Body of pancreas (tissue), 4 donors: ENCODE measurements at places on chromosomes 2 and 18.

DNA sequence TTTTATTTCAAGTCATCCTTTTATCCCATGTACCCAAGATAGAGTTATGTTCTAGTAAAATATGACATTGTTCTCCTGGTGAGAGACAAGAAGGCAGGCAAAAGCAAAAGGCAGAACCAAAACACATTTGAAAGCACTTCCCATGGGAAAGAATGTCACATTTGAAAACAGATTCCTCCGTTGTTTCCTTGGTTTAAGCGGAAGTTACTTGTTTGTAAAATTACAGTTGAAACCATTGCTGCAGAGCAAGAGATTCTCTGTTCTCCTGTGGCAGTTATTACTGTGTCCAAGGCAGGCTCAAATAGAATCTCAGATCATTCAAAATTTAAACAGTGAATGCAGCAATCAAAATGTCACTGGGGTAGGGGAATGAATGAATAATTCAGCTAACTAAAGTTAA, 149.6 kb downstream of the MTCL1 start:
- no peak for DNase-seq

DNA sequence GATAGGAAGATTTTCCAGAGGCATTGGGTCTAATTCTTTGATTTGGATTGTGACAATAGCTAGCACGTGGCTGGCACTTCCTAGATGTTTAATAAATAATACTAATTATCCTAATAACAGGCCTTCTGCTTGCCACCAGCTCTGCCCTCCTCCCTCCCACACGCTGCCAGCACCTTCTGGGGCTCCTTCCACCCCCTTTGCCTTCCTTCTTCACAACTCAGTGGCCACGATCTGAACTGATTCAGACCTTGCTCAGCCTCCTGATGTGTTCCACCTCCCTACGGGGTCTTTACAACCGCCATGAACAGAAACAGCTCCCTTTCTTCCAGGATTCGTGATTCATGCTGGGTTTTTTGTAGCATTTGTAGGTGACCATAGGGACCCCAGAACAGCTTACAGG, 310.3 kb upstream of the HS6ST1 start:
- DNase-seq, result no peak

DNA sequence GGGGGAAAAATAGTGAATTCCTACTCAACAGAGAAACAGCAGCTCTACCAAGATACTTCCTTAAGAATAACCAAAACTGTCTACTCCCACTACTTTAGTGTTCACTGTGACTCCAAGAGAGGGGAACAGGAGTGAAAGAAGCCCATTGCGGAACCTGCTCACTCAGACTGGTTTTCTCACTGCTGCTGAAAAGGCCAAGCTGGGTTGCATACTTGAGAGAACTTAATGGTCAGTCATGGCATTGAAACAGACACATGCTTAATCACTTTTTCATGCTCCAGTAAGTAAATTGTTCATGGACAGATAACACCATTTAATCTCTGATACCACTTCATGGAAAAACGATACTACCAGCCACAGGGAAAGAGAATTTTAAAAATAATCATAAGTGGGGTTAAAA, 35.7 kb upstream of the SLC8A1 start:
- DNase-seq, result no peak

DNA sequence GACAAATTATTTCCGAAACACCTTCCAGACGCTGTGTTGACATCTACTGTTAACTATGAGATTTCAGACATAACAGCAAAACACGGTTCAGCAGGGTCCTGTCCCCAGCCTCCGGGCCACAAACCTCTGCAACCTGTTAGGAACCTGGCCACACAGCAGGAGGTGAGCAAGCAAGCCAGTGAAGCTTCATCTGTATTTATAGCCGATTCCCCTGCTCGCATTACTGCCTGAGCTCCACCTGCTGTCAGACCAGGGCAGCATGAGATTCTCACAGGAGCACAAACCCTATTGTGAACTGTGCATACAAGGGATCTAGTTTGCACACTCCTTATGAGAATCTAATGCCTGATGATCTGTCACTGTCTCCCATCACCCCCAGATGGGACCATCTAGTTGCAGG, 31.1 kb downstream of the NDUFA10 start:
- DNase-seq, result no peak

DNA sequence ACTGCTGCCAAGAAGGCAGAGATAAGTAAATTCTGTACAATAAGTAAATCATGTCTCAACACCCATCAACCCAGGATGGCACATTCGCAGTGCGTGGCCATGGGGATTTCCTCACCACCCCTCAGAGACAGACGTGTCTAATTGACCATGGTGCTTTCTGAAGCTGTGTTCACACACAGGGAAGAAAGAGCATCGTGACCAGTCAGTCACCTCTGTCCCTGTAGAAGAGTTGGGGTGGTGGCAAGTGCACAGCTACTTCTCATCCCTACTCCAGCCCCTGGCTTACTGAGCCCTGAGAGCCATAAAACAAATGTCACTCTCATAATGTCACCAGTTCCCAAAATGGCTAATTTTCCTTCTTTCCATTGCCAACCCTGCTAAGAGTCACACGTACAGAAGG, 31.3 kb upstream of the MLPH start:
- DNase-seq, result no peak

DNA sequence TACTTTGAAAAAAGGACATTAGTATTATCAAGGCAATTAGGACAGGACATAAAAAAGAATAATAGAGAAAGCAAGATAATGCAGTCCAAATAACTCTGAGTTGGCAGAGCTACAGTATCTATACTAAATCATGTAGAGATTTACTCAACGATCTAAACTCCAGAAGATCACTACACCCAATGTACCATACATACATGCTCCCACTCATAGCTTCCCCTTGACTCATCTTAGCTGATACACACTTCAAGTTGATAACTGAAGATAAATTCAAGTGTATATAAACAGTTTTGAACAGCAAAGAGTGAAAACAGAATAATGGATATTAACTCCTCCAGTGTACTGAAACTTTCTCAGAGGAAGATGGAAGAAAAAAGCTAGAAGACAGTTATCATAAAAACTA, 78.5 kb downstream of the SESTD1 start:
- DNase-seq, result no peak

DNA sequence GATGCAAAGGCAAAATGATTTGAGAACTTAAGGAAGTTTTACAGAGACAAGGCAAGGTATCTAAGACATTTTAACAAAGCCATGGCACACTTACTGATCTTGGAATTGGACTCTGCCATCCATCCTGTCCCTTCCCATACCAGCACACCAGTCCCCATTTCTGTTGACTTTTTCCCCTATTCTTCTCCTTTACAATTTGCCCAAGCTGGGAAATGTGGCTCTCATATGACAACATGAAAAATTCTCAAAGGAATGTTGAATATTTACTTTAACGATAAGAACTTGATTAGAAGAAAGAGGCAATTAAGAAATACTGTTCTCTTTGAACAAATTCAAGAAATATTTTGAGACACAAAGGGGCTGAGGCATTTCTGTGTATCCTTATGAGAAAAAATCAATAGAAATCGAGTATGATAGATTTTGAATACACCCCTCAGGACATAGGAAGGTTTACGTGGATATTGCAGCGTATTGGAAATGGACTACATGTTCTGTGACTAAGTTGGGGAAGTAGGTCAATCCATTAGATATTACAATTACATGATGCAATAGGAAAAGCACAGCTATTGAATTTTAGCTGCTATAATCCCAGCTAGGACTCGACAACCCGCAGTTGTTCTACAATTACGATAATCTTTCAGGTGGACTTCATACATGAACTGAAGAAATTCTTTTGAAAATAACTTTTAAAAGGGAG, 201.6 kb downstream of the TRIB2 start:
- no peak for DNase-seq

DNA sequence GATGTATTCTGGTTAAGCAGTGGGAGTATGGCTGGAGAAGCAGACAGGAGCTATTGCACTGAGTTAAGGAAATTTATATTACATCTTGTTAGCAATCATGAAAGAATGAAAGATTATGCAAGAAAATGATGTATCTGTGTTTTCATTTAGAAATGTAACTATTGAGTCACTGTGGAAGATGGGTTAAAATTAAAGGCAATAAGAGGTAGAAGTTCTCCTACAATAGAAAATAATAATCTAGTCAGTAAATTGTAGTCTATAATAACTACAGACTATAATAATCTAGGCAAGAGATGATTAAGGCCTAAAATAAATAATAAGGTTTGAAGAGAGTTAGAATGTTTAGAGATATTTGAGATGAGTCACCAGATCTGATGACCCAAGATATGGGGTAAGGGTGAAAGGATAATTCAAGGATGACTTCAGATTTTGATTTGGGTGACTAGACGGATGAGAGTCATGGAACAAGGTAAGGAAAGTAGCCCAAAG, 371.9 kb upstream of the KCNH7 start:
- no peak for DNase-seq

- no peak for DNase-seq
Measured at GRCh38 chr2:224077773-224078507, 38.9 kb upstream of the SERPINE2 start.

DNA sequence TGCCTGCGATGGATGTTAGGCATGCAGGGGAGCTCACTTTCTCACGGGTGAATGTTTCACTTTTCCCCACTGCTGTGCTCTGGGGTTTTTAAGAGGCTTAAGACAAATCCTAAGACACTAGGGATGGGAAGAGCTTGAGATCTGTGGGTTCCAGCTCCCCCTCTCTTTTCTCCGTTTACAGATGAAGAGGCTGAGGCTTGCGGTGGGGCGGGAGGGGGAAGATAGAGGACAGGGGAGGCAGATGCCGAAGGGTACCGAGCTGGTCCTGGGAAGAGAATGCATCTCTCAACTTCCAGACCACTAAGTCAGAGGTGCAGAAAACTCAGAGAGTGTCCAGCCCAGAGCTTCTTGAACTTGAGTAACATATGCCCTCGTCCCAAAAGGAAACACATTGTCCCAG, 8.2 kb upstream of the ATOH8 start:
- no peak for DNase-seq

DNA sequence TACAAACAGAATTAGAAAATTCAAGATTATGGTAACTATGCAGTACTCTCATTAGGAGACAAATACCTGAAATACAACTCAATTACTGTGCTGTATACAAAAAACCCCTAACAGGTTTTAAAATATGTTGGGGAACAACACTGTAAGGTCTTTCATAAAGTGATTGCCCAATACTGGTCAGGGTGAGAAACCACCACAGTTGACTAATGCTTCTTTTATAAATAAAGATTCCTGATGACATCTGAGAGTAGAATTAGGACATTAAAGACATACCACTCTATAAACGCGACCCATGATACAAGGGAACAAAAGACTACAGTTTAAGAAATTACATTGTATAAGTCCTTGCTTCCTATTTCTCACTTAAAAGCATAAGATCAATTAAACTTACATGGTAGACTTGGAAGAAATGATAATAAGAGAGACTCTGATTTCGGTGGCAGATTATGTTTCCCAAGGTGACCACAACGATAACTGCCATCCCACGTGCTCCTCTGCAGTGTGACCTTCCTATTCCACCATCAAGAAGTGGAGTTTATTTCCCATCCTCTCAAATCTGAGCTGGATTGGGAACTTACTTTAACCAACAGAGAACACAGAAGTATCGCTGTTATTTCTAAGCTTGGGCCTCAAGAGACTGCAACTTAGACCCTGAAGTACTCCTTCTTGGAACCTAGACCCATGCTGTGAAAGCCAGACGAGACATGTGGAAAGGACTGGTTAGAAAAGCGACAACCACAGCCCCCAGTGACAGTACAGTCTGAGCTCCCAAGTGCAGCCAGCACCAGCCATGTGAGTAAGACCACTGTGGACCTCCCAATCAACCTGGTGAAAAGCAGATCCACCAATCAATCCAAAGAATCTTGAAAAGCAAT, 52.3 kb downstream of the ZNF521 start:
- no peak for DNase-seq

DNA sequence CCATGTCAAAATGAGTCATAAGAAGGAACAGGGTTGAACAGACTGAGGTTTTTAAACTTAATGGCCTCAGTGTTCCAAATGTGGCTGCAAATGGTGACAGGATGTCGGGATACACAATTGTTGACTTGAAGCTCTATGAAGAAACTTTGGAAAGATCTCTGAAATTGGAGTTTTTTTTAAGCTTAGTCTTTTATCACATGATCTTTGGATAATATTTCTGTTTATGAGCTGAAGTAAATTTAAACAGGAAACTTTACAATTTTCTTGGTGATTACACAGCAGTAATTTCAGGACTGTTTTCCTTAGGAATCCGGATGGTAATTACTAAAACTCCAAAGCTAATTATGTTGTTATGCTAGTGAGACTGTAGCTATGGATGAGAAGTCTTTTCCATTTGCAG, 199.1 kb upstream of the NRXN1 start:
- no peak for DNase-seq

GRCh38 chr2:183416753-183417152, 292.5 kb downstream of the NUP35 start:
- no peak for DNase-seq

DNA sequence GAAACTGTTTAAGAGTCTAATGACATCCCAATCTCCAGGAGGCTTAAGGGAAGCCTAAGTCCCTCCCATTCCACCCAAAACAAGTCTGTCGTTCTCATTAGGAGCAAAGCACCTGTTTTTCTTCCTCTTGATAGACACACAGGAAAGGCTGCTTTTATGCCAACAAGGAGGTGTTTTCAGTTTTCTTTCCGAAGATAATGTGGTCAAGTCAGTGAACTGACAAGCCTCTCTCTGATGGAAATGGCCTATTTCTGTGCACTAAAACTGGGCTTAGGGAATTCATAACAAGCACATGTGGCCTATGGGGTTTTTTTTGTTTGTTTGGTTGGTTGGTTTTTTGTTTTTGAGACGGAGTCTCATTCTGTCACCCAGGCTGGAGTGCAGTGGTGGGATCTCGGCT, 36.2 kb downstream of the FBLN7 start:
- DNase-seq, result no peak

DNA sequence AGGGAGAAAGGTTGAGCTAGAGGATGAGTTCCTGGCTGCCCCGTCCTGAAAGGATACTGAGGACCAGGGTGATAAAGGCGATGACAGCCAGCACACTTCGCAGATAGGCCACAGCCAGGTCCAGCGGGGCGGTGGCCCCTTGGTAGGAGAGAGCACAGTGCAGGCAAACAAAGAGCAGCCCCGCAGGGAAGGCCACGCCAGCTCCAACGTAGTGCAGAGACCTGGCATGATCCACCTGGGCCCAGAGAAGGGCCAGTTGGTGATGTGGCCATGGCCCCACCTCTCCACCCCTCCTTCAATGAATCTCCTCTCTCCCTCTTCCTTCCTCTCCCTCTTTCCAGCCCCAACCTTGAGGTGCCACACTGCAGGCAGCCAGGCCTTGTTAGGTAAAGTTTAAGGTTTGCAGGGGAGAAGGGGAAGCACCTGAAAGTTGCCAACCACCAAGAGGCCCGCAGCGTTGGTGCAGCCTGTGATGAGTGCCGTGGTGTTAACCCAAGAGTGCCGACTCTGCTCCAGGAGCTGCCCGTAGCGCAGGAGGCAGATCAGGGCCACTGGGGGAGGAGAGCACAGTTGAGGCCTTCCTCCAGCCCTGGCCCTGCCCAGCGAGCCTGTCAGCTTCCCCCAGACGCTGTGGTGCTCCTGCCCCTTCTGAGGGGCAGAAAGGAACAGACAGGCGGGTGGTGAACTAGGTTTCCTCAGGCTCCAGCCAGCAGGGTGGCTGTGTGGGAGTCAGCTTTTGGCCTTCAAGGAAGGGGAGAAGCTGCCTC, 2.8 kb downstream of the TMEM150A start:
- DNase-seq, result no peak

- DNase-seq, result no peak
Measured at GRCh38 chr2:42876326-42876751, 84.0 kb upstream of the HAAO start.
